ENCODE measurements at places on chromosomes 1 and 21.

DNA sequence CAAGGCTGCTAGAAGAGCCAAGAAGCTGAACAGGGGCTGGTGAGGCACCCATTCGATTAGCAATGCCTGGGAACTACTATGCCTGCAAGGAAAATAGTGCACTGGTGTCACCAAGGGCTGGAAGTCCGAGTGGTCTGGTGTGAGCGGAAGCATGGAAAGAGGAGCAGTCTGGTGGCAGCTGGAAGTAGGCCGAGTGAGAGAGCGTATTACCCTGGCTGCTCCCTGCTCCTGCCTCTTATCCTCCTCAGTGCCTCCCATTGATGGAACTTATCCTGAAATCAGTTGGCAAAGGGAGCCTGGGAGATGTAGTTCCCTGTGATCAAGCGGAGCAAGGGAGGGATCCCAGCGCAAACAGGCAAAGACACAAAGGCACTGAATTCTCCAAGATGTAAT is 9.6 kb downstream of the SMAP2 start:
- DNase-seq, result no peak

- no peak for DNase-seq
Measured at GRCh38 chr1:94727846-94728715, 92.1 kb upstream of the SLC44A3 start.

- DNase-seq, result no peak
Measured at GRCh38 chr1:207112616-207113296, 8.7 kb downstream of the C4BPA start.

DNA sequence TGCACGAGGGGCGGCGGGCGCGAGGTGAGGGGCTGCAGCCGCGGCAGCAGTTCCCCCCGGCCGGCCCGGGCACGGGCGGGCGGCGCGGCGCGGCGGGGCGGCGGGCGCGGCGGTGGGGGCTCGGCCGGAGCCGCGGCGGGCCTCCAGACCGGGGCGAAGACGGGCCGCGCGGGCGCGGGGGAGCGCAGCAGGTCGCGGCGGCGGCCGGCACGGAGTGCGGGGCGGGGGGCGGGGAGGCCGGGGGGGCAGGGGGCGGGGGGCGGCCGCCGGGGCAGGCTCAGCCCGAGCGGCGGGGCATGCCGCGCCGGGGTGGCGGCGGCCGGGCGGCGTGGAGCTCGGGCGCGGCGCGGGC is 311 bp downstream of the IRF2BP2 start:
- DNase-seq, result no peak

DNA sequence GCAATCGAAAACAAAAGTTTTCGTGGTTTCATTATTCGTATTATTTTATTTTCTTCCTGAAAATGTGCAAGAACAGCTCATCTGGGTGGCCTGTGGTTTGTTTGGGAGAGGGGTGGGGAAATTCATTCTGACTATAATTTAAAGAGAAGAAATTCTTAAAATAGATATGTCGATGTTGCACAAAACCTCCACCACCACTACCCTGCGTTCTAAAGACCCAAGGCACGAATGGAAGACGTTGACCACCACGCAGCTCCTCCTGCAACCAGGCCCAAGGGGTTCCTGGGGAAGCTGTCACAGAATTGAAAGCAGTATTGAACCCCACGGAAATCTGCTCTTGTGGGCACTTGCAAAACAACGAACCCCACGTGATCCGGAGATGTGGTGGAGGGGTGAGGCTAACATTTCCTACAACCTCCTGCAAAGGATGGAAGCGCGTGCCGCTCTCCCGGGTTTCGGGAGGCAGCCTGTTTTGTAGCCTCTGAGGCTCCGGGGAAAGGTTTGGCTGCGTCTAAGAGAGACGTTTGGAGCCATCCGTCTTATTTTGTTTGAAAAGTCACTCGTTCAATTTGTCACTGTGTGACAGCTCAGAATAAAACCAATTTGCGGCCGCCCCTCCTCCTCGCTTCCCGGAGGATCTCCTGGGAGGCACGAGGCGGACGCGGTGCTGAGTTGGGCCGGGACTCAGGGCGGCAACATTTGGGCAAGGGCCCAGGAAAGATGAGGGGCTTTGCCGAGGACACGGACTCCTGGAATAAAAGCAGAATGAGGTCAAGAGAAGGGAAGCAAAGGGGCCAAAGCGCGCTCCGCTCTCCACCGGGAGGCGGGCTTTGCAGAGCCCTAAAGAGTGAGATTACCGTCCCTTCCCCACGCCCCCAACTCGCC is 810 bp upstream of the HLX start:
- DNase-seq, result no peak

DNA sequence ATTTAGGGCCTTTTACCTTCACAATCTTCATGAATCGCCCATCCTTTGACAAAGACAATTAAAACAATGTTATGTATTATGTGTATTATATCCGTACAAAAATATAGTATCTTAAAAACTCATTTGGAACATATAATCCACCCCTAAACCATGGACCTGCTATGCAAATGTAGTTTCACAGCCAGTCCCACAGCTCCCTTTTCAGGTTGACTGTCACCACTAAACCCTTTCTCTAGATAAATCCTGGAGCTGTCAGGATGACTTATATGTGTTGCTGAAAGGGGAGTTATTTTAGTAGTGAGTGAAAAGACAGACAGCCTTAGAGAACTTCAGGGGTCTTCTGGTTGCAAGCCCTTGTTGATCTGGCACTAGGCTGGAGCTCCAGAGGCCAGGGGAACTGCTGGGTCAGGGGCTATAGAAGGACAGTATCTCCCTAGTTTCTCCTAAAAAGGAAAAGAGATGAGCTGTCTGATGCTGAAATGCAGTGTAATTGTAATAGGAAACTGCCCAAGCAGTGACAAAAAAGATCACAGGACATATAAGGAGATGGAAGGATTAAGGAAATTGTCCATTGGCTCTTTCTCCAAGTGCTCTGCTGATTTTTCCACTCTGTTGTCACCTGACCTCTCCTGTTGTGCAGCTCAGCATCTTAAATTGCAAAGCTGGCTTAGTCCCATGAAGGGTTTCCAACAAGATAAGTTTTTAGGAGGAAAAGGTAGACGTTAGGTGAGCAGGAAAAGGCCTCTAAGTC is 127.7 kb downstream of the S1PR1 start:
- DNase-seq, result no peak

DNA sequence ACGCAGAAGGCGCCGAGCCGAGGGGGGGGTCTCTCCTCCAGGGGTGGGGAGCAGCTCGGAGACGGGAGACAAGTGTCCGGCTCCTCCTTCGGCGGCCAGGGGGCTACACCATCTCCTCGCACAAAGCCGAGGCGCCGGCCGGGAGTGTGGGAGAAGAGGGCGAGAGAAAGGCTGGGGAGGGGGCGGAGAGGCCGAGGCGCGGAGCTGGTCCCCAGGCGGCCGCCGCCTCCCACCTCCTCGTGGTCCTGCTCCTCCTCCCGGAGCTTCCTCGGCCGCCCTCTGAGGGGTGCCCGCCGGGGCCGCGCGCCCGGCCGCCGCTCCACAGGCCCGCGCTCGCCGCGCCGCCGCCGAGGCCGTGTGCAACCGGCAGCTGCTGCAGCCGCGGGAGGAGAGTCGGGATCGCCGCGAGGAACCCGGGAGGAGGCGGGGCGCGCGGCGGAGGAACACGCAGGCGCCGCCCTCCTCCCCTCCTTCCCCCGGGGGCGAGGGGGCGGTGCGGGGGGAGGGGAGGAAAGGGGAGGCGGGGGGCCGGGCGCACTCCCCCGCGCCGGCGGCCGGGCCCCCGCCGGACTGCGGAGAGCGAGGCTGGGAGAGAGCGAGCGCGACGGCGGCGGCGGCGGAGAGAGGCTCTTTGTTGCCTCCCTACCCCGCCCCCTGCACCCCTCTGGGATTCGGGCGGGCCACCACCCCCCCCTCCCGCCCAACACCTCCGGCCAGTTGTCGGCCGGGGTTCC is at the start of gene ENAH:
Gene ENAH (minus strand): TSS at position 395 of the 734 bp plus-strand sequence. CDS start 433 bp downstream, outside the sequence.
- peak; percentile 85 for DNase-seq

GRCh38 chr1:185396126-185396525 is 79.1 kb upstream of the IVNS1ABP start:
- no peak for DNase-seq

GRCh38 chr1:241423541-241424479 is 66.8 kb upstream of the RGS7 start:
- no peak for DNase-seq

- DNase-seq, result peak; percentile 53
Measured at GRCh38 chr1:235866205-235866912, at the start of gene LYST. TSS of gene LYST (minus strand) at chr1:235866906. CDS start at chr1:235830417, 36,489 bp downstream.

DNA sequence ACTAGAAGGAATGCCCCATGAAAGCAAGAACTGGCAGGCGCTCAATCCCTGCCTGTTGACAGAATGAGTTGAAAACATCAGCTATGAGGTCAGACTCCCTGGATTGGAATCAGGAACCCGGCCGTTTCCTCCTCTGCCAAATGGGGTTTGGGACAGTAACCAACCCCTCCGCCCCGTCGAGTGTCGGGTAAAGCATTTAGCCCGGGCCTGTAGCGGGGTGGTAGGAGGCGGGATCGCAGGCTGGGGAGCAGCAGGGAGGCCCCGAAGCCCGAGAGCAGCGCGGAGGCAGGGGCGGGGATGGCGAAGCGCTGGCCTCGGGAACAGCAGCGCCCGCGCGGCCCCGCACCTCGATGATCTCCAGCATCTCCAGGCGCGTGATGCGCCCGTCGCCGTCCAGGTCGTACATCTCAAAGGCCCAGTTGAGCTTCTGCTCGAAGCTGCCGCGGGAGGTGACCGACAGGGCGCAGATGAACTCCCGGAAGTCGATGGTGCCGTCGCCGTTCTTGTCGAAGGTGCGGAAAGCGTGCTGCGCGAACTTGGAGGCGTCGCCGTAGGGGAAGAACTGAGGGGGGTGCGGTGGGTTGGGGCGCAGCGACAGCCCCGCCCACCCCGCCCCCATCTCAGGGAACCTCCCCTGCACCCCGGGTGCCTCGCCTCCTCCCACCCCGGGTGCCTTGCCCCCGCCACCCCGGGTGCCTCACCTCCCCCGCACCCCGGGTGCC is 7.5 kb downstream of the HPCAL4 start:
- DNase-seq, result no peak

DNA sequence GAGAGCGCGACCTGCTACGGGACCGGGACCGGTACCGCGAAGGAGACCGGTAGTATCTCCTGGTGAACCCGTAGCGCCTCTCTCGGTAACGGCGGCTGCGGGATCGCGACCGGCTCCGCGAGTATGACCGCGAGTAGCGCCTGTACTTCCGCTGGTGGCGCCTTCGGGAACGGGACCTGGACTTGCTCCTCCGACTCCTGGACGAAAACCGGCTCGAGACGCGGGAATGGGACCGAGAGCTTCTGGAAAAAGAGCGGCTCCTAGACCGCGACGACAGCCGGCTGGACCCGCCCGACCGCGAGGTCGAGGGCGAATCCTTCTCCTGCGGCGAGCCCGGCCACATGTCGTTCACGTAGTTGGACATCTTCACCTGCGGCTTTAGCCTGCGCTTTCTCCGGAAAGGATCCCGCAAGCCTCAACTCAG is 642 bp downstream of the RSRP1 start:
- DNase-seq, result peak; percentile 34

DNA sequence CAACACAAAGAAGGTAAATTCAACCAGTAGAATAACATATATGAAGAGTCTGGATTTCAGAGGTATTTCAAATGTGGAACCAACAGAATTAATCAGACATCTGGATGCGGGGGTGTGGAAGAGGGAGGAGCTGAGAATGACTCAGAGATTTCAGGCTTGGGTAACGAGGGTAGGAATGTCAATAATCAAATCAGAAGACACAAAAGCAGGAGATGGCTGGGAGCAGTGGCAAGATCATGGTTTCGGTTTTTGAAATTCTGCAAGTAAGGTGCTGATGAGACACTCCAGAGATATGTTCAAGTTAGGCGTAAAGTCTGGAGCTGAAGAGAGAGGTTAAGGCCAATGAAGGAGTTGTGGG is 64.0 kb downstream of the PLPPR5 start:
- DNase-seq, result no peak
